ENCODE measurements at places on chromosomes 2 and 18.

DNA sequence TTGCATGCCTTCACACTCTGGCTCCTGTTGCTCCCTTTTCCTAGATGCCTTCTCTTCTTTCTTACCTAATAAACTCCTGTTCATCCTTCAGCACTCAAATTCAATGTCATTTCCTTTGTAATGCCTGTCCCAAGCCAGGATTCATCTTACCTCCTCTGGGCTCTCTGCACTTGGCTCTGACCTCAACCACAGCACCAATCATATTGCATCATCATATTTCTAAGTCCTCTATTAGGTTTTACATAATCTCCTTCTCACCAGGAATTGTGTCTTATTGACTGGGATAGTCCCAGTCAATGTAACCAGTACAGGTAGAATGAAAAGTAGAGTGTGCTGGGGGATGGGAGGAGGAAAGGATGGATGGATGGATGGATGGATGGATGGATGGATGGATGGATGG is 187.1 kb downstream of the NRP2 start:
- no peak for DNase-seq

DNA sequence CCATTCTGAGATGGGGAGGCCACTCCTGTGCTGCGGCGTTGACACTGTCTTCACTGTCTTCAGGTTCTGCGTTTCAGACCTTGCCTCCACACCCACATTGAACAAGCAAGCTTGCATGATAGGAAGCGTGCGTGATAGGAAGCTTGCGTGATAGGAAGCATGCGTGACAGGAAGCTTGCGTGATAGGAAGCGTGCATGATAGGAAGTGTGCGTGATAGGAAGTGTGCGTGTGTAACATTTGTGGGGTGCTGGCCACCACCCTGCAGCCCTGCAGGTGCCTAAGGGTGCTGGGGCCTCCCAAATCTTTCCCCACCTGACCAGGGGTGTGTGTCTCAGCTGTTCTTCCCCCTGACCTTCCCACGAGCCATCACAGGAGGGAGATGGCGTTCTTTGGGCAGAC is 25.3 kb downstream of the TSHZ1 start:
- DNase-seq: no peak

DNA sequence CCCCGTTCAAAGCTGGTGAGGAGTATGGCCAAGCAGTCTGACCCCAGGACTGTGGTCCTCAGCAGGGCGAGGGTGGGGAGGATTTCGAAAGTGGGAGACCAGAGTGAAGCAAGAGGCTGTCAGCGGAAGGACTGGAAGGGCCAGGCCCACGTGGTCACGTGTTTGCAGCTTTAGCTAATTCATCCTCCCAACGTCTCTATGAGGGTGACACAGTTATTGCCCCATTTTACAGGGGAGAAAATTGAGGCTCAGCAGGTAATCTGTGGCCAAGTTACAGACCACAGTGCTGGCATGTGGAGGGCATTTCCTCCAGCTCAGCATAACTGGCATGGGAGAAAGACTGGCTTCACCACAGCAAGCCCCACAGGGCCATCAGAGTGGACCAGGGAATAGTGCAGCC is 45.4 kb upstream of the LTBP1 start:
- no peak for DNase-seq

- no peak for DNase-seq
Observed at GRCh38 chr2:20139407-20140172, 85.3 kb downstream of the SDC1 start.

GRCh38 chr2:173762221-173762620 is 203.0 kb downstream of the SP3 start:
- DNase-seq: no peak

- DNase-seq: no peak
Observed at GRCh38 chr2:218328294-218328693, 28.4 kb upstream of the CATIP start.

Data from stimulated activated CD4-positive, alpha-beta T cell treated with anti-CD3 and anti-CD28 coated beads, Interleukin-12 subunit alpha, Interleukin-12 subunit beta, amount 100 ng/mL, for 4 hours (primary cell).